ENCODE measurements at places on chromosomes 3 and 15.
A peak's percentile ranks its signal among the peaks of the same experiment; 100 is the strongest.

GRCh38 chr15:75145027-75145841, 56.4 kb upstream of the C15orf39 start:
- no peak for DNase-seq

DNA sequence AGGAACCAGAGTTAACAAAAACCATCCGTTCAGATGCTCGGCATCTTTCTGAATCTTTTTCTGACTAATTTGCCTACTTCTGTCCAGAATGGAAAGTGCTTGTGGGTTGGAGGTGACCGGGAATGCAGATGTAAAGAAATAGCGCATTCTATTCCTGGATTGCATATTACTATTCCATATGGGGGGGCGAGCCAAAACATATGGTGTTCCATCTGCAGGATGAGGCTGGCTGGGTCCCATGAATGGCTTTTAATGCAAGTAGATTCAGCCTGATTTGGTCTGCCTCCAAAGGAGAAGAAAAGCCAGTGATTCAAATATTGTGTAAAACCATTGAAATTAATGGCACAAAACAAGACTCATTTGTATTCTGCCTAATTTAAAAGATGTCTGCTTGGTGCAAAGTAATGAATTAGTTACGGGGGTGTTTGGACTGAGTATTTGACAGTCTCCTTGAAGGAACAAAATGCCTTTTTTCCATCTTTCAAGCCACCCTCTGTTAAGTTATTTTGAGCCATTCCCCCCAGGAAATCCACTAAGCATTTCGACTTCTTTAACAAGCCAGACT, 99.0 kb downstream of the ST8SIA2 start:
- no peak for DNase-seq

- DNase-seq = no peak
Measured at GRCh38 chr15:88029696-88030095, 226.8 kb downstream of the NTRK3 start.

- DNase-seq = no peak
Measured at GRCh38 chr3:48858709-48859108, 11.0 kb upstream of the PRKAR2A start.

DNA sequence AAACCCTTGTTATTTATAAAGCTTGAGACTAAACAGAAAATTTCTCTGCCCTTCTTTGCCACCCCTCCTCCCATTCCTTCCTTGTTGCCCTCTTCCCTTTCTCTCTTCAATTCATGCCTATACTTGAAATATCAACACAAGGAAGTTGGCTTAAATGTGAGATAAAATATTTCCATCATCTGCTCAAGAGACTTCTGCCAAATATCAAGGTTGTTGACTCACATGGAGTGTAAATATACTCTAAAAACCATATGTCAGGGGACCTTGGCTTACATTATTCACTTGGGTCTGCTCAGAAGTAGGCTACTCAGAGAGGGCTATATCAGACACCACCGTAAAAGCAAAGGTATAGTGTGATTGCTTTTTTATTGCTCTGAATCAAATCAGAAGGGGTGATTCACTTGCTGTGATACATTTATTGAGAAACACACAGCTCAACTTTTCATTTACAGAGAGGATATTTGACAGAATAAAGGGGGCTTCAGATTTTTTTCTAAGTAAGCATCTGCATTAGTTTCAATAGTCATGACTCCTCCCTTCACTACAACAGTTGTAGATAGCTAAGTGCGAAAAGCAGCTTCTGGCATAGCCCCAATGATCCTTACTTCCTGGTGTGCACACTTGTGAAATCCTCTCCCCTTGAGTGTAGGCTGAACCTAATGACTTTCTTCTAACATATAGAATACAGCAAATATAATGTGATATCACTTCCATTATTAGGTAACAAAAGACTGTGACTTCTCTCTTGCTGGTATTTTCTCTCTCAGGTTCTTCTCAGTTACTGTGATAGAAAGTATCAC, 386.2 kb downstream of the EFHB start:
- DNase-seq = no peak

DNA sequence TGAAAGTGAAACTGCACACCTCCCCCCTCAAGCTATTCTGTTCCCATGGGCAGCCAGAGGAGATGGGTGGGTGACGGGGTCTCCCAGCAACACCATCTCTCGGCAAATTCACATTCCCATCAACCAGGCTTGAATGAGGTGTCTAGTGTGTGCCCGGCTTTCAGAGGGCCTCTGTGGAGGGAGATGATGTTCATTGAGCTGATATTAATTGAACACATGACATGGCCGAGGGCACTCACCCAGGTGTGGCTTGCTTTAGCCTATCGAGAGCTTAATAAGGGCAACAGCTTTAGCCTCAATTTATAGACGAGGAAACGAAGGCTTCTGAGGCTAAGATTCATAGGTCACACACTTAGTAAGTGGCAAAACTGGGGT, 288.0 kb downstream of the UACA start:
- DNase-seq = no peak

DNA sequence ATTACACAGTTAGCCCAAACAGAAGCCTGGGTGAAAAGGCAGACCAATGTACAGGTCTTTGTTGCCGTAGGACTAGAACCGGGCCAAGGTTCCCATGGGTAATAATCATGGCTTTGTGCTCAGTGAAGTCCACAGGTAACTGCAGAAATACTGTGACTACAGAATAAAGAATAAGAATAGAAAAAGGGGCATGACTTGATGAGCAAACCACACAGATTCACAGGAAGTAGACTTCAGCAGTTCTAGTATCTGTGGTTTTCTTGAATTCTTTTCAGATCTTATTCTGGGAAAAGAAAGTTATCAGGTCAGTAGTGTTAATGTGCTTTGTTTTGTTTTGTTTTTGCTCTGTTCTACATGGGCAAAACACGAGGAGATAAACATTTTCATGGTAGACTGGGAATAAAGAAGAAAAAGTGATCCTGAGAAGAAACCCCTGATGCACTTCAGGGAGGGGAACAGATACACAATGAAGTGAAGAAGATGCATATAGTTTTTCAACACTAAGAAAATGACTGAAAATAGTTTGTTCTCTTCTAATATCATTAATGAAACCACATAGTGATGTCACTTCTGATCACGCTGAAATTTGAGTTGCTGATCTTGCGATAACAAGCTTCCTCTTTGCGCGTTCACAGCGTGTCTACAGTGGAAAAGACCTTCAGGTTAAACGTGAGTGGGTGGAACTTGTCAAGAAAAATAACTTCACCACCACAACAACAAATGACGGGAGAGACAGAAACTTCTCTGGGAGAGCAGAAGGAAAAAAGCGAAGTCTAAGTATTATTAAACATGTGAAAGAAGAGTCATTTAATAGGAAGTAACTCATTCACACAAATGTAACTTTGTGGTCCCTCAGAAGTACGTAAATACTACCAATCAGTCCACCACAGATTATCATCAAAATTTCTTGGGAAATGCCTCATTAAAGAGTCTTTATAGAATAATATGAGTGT, 315.8 kb upstream of the SATB1 start:
- DNase-seq = peak; percentile 73

GRCh38 chr15:52862677-52863076, 72.5 kb upstream of the ONECUT1 start:
- DNase-seq = no peak

GRCh38 chr3:45762647-45763302, 33.6 kb downstream of the SLC6A20 start:
- DNase-seq = no peak

DNA sequence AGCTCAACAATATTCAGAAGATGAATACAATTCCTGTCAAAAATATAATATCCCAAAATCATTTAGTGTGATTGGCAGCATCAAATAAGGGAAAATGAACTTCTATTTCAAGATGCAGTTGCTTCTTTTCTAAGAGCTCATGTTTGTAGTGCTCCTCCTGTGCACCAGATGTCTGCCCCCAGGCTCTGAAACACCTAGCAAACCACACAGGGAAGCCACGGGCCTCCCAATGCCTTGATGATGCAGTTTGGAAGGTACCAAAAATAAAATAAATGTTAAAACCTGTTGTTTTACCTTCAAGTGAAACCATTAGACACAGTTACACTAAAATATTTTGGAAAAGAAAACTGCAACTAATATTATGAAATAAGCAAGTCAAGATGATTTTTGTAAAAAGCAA, 22.2 kb downstream of the CFAP20DC start:
- DNase-seq = no peak

GRCh38 chr3:127034195-127034989, 51.5 kb downstream of the PLXNA1 start:
- no peak for DNase-seq

DNA sequence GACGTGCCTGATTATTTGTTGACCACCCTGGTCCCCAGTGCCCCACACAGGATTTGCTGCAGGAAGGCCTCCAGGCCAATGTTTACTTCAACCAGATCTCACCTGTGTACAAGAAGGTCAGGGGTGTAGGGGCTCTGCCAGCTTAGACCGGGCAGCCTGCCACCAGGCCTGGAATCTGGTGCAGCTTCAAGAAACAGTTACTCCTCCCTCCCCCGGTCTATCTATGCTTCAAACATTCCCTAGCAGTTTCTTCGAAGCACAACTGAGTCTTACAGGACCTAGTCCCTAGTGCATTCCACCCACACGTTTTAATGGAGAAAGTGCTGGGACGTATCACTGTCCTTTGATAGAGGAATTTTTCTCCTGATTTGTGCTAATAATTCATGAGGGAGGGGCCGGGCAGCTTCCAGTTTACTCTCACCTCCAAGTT, 8.0 kb downstream of the SH3BP5 start:
- no peak for DNase-seq

GRCh38 chr3:15342945-15343344, 10.6 kb upstream of the SH3BP5 start:
- DNase-seq = no peak

DNA sequence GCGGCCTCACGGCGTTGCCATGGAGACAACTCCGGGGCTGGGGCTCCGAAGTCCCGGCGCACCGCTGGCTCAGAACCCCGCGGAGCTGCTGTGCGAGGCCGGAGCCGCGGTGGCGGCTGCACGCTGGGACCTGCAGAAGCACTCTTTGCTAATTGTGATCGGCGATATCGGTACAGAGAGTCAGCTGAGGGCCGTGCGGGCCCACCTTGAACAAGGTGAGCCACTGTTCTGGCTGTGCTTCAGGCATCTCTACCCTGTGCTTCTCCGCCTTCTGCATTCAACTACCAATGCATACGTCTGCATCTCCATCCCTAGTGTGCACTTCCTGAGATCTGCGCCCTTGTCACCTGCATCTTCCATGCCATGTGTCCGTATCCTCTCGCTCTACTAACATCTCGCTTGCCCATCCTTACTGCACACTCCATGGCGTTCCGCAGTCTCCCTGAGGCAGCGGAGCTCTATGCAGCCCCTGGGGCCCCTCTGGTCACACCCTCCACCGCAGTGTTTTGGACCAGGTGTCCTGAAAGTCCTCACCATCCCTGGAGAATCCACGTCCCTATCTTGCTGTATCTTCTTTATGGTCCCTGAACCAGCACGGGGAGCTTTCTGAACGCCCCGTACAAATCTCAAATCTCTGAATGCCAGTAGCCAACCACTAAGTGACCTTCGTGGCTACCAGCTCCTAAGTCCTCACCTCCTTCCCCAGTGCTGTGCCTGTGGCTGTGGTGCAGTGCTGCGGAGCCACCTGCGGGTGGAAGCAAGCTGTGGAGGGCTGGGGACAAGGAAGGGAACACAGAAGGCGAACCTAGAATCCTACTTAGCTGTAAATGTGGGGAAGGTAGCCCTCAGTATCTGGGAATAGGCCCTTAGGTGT, 6.2 kb upstream of the MAP1A start:
- peak; percentile 41 for DNase-seq

GRCh38 chr15:71685420-71685993, 124.8 kb upstream of the NR2E3 start:
- no peak for DNase-seq

- no peak for DNase-seq
Measured at GRCh38 chr15:56835718-56836171, 82.7 kb upstream of the TCF12 start.

DNA sequence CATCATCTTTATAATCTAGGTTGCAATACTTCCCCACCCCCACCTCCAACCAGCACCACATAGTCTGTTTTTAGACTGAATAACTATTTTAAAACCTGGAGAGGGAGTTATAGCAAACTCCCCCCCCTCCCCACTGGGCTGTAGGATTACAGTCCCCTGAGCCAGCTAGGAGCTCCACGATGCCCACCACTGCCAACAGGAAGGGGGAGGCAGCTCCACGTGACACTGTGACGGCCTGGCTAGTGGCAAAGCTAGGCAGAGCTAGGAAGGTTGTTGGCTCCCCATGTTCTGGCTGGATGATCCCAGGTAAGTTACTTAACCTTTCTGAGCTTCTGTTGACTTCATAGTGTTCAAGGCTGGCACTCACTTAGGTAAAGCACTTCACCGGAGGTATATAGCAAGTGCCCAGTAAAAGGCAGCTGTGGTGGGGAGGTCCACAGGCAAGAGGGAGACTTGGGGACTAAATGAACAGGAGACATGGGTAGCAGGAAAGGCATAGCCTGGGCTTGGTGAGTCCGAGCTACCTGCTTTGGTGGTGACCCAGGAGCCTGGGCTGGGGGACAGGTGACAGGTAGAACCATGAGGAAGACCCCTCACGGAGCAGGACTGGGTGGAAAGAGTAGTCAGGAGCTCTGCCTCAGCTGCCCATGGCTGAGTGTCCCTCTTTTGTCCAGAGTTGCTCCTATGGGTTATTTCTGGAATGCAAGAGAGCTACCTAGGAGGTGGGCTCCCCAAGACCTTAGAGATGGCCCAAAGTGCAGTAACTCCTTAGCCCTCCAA, 4.0 kb upstream of the TBC1D21 start:
- DNase-seq = no peak

DNA sequence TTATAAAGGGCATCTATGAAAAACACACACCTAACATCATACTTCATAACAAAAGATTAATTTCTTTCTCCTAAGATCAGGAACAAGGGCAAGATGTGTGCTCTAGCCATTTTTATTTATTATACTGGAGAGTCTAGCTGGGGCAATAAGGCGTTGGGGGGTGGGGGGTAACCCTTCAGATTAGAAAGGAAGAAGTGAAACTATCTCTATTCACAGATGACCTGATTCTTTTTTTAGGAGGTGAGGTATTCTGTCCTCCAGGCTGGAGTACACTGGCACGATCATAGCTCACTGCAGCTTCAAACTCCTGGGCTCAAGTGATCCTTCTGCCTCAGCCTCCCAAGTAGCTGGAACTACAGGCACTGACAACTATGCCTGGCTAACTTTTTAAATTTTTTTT, 89.5 kb upstream of the MANF start:
- no peak for DNase-seq

DNA sequence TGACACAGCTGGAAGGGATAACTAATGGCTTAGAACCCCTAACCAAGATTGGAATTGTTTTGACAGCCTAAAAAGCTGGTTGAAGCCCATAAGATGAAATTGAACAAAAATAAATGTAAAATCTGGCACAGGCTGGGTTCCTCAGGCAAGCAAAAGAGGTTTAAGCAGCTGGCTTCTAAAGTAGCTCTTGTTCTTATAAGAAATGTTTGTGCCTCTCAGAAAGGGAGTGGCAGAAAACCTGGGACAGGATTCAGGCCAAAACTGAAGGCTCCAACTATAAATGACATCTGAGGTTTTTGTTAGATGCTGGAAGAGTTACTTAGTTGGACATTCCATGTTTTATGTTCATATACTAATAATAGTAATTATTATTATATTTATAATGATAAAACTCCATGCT, 378.3 kb downstream of the CNTN4 start:
- no peak for DNase-seq

DNA sequence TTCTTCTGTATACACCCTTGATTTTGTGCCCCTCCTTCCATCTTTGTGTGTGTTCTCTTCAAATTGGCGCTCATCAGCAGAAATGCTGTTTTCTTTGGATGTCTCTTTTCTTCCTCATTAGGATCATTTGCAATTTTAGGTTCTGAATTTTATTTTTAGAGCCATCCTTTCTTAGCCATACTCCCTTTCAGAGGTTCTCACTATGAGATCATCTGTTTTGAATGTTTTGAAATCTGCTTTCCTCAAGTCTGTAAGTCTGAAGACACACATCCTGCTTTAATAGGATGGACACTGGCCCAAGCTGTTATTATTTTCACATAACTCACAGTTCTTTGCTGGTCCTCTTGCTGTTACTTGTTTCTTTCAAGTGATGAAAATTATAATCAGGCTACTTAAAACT, 124.8 kb downstream of the BDH1 start:
- DNase-seq = no peak

Data from activated CD4-positive, alpha-beta T cell treated with anti-CD3 and anti-CD28 coated beads for 48 hours (primary cell).